ENCODE measurements at places on chromosomes 16 and 17. TPM values are rescaled to one million over a fixed set of nuclear protein-coding genes. Genes with fewer than 3 reads are reported as not detected.

Gene TBC1D3
- not detected for total RNA-seq

Gene ABCA8
- 0.15 TPM for total RNA-seq

Gene CDK5R1
- total RNA-seq, result 26.7 TPM

Gene BEAN1
- total RNA-seq, result not detected

Gene ITGAX
- 30.0 TPM for total RNA-seq

Gene ACSM2A
- not detected for total RNA-seq

Gene RCVRN
- 0.13 TPM for total RNA-seq

Gene CCL7
- total RNA-seq, result not detected

Gene SLC13A2
- 0.13 TPM for total RNA-seq

Gene PRR15L
- total RNA-seq, result not detected

Measured in GM12878 (cell line).